Activated CD4-positive, alpha-beta memory T cell treated with anti-CD3 and anti-CD28 coated beads for 36 hours (primary cell): ENCODE measurements at places on chromosomes 5 and 9. TPM values are rescaled to one million over a fixed set of nuclear protein-coding genes. Genes with fewer than 3 reads are reported as not detected.

- H3K36me3 ChIP-seq: no peaks in the 10 kb centered on the region
- H3K4me1 ChIP-seq: no peaks in the 10 kb centered on the region
- peaks cover 3% of the 10 kb centered on the region for H3K27me3 ChIP-seq
- DNase-seq: no peak
Observed at GRCh38 chr9:124786881-124787573, 10.1 kb downstream of the OLFML2A start.

- H3K27me3 ChIP-seq: no peaks in the 10 kb centered on the region
- H3K27ac ChIP-seq: no peak overlapping the region
- no peak overlapping the region for H3K4me3 ChIP-seq
- peaks cover 23% of the 10 kb centered on the region for H3K4me1 ChIP-seq
Observed at GRCh38 chr9:98175028-98175569, 17.3 kb downstream of the CORO2A start.

ADGRD2 gene
- total RNA-seq: not detected

PCDHA5 gene
- not detected for total RNA-seq
